ENCODE measurements at places on chromosomes 4 and X.
A peak's percentile ranks its signal among the peaks of the same experiment; 100 is the strongest.

DNA sequence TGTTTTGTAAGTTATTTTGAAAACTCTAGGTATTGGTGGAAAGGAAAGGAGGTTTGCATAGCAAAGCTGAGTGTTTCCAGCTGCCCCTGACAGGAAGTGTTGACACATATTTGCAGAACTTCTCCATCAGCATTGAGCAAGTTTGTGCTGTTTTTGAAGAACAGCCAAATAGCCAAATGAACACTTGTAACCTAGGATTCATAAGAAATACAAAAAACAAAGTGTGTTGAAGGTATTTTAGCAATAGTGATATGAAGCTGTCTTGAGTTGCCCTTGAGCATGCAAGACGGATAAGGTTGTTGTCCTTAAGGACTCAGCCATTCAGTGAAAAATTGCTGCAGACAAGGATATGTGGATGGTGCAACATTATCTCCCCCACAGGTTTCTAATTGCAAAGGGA is 68.3 kb upstream of the PGM2 start:
- peak; percentile 87 for DNase-seq

- DNase-seq, result no peak
Measured at GRCh38 chr4:6575503-6576240, 683 bp downstream of the MAN2B2 start.

- DNase-seq, result no peak
Measured at GRCh38 chr4:26878794-26879391, 18.3 kb downstream of the STIM2 start.

DNA sequence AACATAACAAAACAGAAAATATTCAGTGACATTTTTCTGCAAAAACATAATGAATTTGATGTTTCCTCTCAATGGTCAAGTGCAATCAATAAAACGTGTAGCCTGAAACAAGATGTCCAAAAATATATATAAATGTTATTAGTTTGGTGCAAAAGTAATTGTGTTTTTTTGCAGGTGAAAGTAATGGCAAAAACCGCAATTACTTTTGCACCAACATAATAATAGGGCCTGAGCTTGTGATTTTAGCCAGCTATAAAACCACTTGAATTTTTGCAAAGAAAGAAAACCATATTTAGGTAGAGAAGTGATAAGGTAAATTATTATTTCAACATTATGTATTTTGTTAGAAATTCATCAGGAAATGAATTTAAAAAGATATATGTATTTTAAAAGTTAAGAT is 475.3 kb upstream of the AMOT start:
- DNase-seq, result no peak
